Naive thymus-derived CD8-positive, alpha-beta T cell (primary cell): ENCODE measurements at places on chromosomes 16 and 17.

DNA sequence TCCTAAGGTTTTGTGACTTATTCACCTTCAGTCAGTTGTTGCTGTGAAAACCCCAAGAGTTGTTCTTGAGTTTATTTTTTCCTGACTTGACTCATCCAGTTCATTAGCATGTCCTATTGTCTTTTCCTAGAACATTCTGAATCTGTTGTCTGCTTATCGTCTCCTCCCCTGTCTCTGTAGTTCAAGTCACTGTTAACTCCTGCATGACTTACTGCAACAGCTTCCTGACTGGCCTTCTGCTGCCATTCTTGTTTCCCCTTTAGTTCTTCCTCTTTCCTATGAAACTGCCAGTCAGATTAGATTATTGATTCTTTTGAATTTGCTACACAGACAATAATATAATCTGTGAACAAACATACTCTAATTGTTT lies 161.5 kb downstream of the FTO start:
- no peak for DNase-seq

- no peak for DNase-seq
These were observed 828.8 kb upstream of the SOX9 start for GRCh38 chr17:71292006-71292405.

DNA sequence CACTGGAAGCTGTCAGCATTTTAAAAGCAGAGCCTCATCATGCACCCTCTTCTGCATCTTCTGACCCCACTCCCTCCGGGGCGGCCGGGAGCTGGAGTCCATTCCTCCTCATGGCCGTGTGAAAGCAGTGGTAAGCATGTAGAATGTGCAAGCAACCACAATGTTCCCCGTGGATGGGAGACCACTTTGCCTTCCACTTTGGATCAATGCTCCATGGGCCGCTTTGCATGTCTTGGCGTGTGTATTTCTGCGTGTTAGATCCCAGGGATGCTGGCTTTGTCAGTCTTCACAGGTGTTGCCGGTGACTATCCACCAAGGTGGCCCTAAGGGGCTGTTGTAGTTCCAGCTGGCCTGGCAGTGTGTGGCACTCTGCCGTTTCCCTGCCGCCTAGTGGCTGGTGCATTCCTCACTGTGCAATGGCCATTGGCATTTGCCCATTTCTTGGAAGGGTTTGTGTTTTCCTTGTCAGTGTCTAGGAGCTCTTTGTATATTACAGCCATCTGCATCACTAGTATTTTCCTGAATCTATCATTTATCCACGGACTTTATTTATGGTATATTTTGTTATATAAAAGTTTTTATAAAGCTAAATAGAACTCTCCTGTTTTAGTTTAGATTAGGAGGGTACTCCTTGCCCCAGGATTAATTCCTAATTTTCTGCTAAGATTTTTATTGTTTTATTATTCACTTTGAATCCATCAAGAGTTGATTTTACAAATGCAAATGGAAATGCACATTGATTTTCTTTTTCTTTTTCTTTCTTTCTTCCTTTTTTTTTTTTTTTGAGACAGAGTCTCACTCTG lies 5.8 kb upstream of the ALDH3A1 start:
- DNase-seq = no peak

GRCh38 chr16:15972046-15972868 lies 22.8 kb downstream of the ABCC1 start:
- DNase-seq = no peak

GRCh38 chr16:68548947-68549346 lies 9.9 kb downstream of the ZFP90 start:
- peak; percentile 59 for DNase-seq

DNA sequence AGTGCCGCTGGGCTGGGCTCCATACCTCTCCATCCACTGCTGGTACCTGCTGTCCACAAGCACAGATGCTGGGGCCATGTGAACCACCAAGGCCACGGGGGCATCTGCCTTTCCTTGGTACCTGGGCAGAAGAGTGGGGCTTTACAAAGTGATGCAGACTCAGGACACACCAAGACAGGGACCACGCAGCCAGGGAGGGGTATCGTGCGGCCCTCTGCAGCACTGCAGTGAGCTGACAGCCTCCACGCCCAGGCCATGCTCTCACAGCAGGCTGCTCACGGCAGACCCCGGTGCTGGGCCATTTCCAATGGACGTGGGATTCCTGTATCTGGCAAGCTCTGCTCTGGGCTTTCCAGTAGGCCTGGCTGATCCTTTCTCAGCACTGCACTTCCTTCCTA lies 14.4 kb downstream of the ELAC2 start:
- DNase-seq = no peak

DNA sequence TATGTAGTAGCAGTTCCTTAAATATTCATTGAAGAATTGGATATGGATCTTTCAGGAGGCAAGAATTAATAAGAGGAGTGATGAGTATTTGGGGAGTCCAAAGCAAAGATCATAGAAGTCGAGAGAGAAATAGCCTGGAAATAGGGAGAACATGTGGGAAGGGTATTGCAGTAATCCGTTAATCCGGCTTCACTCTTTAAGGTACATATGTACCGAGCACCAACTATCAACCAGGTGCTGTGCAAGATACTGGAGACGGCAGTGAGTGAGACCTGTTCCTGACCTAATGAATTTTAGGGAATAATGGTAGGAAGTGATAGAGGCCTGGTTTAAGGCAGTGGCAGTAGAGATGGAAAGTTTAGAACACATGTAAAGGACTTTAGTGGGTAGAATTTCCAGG lies 1.1 kb downstream of the ELP5 start:
- DNase-seq = no peak

- DNase-seq = no peak
These were observed 48.4 kb downstream of the CENPV start for GRCh38 chr17:16304830-16305229.

DNA sequence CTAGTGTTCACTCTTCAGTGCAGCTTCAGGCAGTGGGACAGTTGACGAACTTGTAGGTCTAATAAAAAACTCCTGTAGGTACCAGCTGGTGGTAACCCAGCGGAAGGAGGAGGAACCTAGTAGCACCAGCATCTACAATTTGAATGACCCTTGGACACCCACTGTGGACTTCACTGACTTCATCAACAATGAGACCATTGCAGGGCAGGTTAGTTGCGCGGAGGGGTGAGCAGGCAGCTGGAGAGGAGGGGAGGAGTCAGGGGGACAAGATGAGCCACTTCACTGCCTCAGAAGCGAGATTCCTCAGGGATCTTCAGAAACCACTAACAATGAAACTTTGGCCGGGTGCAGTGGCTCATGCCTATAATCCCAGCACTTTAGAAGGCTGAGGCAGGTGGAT lies 22.3 kb downstream of the AOC3 start:
- DNase-seq = no peak

- DNase-seq = no peak
These were observed 255.2 kb upstream of the WSB1 start for GRCh38 chr17:27038676-27039075.

DNA sequence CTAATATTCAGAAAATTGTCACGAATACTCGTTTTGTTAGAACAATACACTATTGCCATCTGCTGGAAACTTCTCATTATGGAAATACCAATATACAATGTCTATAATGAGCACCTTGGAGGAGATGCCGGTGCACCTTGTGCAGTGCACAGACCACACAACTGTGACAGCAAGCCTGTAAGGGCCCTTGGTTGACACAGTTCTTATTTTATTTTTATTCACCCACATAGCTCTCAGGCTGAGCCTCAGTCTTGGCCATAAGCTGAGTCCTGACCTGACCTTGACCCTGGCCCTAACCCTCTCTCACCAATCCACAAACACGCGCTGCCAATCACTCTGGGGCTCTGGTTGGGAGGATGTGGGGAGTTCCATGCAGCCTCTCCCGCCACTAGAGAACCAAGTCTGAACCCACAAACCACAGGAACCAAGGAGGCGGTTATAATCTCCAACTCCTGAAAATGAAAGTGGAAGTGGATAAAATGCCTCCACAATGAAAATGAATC lies 7.6 kb downstream of the AIPL1 start:
- DNase-seq = no peak

GRCh38 chr16:53094013-53094630 lies 39.3 kb downstream of the CHD9 start:
- no peak for DNase-seq
